ENCODE measurements at places on chromosomes 3 and 15.

DNA sequence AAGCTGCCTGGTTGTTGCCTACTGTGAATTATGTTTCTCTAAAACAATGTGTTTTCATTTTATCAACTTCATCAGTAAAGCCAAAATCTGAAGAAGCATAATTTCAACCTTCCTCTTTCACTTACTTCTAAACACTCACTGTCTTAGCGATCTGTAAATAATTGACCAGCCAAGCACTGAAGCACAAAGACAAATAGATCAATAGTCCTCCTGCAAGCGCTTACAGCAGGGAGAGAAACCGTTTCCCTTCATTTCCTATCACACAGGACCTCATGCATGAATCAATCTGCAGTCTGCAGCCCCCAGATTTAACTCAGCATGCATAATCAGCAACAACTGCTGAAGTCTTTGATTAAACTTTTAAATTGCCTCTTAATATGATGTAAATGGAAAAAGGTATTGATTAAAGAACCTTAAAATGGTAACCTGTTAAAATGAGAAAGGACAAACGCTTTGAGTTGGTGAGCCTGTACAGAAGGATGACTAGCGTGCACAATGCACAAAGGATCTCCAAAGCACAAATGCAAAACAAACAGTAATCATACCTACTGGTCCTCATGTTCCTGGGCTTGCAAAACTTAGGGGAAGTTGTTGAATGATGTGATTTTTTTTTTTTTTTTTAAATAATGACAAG lies 370.2 kb upstream of the ZNF385D start:
- DNase-seq, result no peak

DNA sequence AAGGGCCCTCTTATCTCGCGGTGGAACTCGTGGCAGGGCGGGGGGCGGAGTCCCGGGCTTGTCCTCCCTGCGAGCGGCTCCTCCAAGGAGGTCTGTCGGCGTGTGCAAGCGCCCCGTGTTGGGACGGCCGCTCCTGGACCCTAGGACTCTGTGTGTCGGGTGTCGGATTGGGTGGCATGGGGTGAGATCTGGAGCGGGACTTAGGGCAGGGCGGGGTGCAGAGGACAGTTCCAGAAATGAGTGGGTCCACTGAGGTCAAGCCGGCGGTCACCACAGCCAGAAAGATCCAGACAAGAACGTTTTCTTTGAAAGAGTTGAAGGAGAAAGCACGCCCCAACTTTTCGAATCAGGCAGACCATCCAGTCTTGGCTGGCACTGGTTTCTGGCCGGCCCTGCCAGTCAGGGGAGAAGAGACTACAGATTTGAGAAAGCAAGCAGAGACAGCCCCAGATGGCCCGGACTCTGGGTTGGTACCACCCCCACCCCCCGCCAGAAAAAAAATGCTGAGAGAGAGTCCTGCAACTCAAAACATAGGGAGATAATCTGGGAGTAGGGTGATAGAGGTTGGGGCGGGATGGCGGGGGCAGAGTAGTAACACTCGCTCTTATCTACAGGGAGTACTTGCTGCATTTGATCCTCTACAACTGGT lies 784 bp upstream of the CISH start:
- DNase-seq, result no peak

DNA sequence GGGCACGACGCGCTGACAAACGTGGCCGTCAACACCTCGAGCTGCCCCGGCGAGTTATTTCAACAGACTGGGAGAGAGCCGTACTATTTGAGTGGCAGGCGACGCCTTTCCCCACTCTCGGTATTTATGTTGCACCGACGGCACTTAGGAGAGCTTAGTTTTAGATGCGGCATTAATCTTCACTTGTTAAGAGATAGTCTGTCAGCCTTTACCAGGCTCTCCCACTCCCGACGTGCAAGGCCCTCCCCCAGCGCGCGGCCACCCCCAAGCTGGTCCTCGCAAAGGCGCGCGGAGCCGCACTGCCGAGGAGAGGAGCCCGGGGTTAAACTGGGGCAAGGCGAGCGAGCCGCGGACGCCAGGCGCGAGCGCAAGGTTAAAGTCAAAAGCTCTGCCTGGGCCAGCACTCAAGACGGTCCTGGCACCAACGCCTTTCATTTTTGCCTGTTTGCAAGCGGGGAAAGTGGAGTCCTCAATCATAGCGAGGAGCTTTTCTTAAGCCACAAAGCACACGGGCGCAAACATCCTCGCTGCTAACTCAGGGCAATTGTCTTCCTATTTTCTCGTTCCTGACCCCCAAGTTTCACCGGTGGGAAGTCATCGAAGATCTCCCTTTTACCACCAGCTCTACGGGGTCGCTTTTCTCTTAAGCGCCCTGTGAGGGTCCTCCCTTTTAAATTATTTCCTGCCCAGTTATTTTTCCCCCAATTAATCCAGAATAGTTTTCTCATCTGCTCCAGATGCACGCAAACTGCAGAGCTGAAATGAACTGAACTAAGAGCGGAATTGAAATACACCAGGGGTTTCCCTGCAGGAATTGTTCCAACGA lies 86.6 kb downstream of the NR2F2 start:
- DNase-seq, result no peak

GRCh38 chr15:57320631-57321220 lies 55.6 kb upstream of the CGNL1 start:
- DNase-seq, result no peak

DNA sequence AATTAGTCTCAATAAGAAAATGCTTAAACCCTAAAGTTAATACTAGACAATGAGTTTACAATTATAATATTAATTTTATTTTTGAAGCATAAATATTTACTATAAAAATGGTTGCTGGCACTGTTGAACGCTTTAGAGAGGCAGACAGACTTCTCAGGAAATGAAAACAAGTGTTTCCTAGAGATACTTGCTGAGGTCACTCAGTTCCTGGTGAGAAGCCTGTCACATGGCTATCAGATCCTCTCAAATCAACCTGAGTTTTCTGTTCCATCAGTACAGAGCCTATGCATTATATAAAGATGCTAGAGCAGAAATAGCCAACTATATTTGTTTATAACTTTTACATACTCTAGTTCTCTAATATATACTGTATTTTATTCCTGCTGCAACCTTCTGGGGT lies 109.2 kb downstream of the MYO5A start:
- DNase-seq, result no peak

GRCh38 chr15:31489801-31490646 lies 163.4 kb downstream of the KLF13 start:
- DNase-seq, result peak; percentile 47

DNA sequence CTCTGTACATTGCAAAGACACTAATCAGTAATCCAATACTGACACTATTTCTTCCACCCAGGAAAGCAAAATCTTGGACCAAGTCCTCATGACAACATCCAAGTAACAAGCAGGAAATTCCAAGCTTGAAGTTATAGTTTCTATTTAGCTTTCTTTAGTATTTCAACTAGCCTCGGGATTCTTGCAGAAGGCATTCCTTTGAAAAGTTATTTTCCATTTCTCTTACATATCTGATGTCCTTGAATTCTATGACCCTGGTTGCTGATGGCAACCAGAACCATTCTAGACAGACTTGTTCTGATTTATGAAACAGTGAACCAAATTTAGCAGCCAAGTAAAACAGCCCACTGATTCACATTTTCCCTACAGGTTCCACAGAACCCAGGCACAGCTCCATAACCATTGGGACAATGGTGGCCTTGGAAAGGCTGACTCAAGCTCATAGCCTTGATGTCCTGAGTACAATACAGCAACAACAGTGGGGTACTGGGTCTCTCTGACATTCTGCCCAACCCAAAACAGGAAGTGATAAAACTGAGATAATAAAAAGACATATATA lies 26.5 kb downstream of the P3H2 start:
- DNase-seq, result peak; percentile 81

GRCh38 chr3:70006089-70006488 lies 6.6 kb downstream of the SAMMSON start:
- no peak for DNase-seq

- DNase-seq, result peak; percentile 54
Measured at GRCh38 chr15:38708672-38709180, 144.1 kb upstream of the RASGRP1 start.

DNA sequence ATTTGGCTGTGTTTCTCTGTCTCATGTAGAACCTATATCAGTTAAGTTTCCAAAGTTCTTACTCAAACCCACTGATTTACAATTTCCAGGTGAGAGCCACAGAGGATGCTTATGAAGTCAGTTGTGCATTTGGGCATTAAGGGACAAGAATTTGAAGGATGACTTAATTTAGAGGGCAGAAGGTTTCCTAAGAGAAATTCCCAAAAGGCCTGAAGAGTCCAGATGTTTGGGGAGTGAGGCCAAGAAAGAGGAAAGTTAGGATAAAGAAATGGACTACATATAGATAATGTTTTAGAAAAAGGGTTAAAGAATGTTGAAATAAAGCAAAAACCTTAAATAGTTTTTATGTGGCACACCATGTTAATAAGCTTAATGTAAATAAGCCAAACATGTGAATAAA lies 338.7 kb upstream of the GRM7 start:
- no peak for DNase-seq

DNA sequence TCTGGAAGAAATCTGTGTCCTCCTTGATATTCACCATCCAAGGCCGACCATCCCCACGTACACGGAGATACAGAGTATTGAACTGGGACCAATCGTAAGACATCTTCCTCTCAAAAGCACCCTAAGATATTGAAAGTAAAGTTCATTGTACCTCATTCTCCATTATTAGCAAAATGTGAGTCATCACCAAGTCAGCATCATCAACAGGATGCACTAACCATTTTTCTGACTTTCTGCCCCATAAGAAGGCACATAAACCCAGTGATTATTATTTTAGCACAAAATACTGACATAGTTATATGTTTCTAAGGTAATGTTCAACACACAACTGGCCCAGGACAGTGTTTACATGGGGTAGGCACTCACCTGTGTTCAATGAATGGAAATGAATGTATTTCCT lies 7.4 kb downstream of the NDUFAF1 start:
- no peak for DNase-seq

GRCh38 chr3:23620638-23621015 lies 185.1 kb upstream of the UBE2E1 start:
- no peak for DNase-seq
